ENCODE measurements at places on chromosomes 12 and 14.

DNA sequence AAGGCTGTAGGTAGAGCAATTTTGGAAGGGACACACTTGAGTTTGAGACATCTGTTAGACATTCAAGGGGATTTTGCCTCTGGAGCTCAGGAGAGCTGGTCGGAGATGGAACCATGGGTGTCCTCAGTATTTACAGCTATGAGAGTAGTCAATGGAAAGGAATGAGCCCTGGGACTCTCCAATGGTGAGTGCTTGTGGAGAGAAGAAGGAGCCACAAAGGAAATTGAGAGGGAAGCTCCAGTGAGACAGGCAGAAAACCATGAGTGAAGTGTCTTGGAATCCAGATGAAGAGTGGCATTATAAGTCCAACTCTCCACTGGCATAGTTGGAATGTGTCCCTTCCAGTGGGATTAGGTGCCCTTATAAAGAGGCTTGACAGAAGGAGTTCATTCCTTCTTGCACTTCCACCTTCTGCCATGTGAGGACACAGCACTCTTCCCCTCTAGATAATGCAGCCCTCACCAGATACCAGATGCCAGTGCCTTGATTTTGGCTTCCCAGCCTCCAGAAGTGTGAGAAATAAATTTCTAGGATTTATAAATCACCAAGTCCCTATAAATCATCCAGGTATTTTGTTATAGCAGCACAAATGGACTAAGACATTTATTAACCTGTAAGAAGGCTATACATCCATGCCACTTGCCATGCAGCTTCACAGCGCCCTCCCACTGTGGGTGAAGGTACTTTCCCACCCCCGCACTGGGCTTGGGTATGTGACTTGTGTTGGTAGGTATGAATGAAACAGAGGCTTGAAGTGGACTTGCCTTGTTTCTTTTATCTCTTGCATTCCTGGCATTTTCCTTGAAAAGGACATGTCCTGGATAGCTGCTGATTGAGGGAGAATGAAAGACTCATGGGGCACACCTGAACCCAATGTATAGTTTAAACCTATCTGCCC, 27.3 kb downstream of the LLPH start:
- no peak for DNase-seq

- DNase-seq, result no peak
Observed at GRCh38 chr14:103421556-103421955, 36.3 kb downstream of the MARK3 start.

DNA sequence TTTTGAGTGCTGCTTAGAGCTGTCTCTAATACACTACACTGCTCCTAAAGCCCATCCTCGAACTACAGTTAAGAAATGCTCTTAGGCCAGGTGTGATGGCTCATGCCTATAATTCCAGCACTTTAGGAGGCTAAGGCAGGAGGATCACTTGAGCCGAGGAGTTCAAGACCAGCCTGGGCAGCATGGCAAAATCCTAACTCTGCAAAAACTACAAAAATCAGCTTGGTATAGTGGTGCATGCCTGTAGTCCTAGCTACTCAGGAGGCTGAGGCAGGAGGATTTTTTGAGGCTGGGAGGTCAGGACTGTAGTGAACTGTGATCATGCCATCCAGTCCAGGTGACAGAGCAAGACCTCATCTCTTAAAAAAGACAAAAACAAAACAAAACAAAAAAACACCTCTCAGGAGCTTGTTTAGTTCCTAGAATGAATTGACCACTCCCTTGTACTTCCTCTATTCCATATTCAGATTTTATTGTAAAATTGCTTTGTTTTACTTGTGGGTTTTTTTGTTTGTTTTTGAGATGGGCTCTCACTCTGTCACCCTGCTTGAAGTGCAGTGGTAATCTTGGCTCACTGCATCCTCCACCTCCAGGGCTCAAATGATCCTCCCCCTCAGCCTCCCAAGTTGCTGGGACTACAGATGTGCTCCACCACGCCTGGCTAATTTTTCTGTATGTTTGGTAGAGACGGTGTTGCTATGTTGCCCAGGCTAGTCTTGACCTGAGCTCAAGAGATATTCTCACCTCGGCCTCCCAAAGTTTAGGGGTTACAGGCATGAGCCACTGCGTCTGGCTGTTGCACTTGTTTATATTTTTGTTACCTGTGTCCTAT, 13.6 kb downstream of the MDM2 start:
- no peak for DNase-seq

GRCh38 chr14:103867523-103867953, 20.2 kb upstream of the PPP1R13B start:
- DNase-seq, result peak; percentile 38

GRCh38 chr12:12599750-12600643, 11.7 kb upstream of the CREBL2 start:
- no peak for DNase-seq

GRCh38 chr12:106879612-106880011, 76.1 kb upstream of the TMEM263 start:
- no peak for DNase-seq

GRCh38 chr12:47601071-47601470, 104.8 kb downstream of the RPAP3 start:
- DNase-seq, result no peak

All from hippocampal formation (tissue), 2 donors.